ENCODE measurements at places on chromosomes 7 and 10.

DNA sequence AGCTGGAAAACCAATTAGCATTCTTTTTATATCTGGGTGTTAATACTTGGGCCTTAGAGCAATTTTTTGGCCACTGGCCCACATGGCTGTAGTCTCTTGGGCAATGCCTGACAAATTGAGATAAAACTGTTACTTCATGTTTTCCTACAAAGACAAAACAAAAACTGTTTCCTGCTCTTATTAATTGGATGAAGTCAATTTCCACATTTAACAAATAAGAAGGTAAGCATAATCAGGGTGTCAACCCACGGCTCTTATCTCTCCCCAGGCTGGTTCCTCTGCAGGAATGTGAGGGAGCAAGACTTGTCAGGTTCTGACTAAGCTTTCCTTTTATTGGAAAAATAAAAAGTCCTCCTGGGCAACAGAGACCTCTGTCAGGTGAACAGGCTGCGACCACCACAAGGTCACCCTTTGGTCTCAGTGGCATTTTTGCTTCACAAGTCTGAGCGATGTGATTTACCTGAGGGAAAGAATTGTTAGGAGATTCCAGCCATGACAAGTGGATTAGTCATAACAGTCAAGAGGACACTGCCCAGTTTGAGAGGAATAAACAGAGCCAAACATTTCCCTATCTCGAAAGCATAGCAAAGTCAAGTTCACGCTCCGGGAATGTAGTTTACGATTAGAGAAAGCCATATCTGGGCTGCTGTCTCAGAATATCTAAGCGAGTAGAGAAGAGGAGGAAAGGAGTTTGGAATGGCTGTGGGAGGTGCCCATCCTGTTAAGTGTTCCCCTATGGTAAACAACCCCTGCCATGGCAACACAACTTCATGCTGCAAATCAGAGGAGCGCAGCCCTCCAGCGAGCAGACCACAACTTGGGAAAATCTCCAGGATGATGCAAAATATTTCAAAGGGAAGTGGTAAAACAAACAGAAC lies 144.4 kb downstream of the TES start:
- DNase-seq = no peak

DNA sequence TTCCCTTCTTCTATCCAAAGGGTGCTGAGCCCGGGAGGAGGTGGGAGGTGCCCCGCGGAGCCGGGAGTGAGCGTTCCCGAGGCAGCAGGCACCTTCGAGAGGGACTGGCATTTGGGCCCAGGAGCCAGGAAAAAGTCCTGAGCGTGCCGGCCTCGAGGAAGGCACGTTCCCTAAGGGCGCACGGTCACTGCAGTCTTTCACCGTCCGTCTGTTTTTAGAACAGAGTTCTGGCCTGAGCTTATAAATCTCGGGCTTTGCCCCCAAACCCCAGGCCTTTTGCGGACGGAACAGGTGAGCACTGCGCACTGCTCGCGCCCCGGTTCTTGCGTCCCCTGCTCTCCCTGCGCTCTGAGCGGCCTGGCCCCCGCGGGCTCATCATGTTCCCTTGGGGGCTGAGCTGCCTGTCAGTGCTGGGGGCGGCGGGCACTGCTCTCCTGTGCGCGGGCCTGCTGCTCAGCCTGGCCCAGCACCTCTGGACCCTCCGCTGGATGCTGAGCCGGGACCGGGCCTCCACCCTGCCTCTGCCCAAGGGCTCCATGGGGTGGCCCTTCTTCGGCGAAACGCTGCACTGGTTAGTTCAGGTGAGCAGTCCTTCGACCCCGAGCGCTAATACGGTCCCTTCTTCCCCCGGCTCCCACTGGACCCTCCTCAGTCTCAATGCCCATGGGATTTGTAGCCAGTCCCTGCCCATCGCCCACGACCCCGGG lies 442 bp downstream of the CYP26C1 start:
- DNase-seq = no peak

GRCh38 chr10:92356041-92356440 lies 65.1 kb downstream of the MARCHF5 start:
- DNase-seq = no peak

- no peak for DNase-seq
Observed at GRCh38 chr10:121567569-121567968, 30.7 kb downstream of the FGFR2 start.

- no peak for DNase-seq
Observed at GRCh38 chr7:48938539-48939295, 14.4 kb downstream of the CDC14C start.

- no peak for DNase-seq
Observed at GRCh38 chr7:144866189-144866588, 30.3 kb upstream of the TPK1 start.

DNA sequence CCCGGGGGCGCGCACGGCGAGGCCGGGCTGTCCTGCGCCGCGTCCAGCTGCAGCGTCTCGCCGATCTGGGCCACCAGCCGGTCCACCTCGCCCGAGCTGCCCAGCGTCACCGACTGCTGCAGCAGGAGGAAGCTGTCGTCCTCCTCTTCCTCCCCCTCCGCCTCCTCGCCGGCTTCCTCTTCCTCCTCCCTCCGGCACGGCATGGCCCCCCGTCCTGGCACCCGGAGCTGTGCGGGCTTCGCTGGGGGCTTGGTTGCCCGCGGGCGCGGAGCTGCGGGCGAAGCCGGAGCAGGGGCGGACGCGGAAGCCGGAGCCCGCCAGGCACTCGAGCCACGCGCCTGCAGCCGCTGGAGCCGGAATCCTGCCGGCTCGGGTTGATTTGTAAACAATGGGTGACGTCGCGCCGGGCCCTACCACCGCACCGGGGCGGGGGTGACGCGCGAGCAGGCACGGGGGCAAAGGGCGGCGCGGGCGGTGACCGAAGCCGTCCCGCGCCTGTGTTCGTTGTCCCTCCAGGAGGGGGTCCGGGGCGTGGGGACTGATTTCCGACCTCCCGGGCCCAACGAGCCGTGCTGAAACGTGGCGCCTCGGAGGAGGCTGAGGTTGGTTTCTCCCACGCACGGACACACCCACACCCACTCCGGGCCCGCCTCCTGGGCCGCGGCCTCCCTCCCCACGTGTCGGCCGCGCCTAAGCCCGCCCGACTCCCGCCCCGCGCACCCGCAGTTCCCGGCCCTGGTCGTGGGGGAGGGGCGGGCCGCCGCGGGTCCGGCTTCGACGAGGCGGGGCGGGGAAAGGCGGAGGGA lies at the start of gene FRAT2:
Gene FRAT2, minus strand, starts transcription at position 360 of the 806 bp plus-strand sequence. Its CDS starts 157 bp downstream, at position 203.
- DNase-seq = peak; percentile 47

GRCh38 chr10:511101-511848 lies 178.2 kb downstream of the DIP2C start:
- peak; percentile 36 for DNase-seq

GRCh38 chr10:85265121-85265520 lies 936.7 kb downstream of the CCSER2 start:
- DNase-seq = no peak

DNA sequence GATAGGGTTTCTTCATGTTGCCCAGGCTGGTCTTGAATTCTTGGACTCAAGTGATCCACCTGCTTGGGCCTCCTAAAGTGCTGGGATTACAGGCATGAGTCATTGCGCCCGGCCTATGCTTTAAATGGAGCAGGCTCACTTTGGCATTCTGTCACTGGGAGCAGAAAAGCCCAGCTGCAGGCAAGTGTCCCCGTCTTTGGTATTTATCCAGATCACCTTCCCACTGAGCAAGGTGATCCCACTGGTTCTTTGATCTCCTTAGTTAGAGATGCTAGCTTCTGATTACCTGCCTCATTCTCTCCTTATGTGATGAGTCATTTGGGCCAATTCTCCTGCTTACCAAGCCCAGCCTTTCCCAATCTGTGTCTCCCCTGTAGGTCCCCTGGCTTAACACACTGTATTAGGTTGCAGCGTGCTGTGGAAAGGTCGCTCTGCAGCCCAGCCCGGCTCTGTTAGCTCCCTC lies 39.3 kb downstream of the SPDYE5 start:
- no peak for DNase-seq

DNA sequence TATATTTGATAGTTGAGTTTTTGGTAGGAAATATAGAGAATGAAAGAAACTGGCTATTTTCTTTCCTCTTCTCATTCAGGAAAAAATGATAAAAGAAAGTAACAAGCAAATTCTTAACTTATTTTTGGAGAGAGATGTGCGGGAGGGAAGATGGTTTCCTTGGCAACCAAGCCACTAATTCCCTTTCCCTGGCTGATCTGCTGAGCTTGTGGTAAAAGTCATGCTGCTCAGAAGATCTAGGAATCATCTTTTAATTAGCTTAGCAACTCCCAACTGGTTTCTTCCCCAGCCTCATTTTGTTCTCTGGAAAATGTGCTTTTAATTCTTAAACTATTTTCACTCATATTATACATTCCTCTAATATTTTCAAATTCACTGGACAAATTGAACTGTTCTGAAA lies 11.8 kb downstream of the UROS start:
- DNase-seq = no peak

GRCh38 chr7:37027104-37027503 lies 302.8 kb upstream of the AOAH start:
- no peak for DNase-seq

DNA sequence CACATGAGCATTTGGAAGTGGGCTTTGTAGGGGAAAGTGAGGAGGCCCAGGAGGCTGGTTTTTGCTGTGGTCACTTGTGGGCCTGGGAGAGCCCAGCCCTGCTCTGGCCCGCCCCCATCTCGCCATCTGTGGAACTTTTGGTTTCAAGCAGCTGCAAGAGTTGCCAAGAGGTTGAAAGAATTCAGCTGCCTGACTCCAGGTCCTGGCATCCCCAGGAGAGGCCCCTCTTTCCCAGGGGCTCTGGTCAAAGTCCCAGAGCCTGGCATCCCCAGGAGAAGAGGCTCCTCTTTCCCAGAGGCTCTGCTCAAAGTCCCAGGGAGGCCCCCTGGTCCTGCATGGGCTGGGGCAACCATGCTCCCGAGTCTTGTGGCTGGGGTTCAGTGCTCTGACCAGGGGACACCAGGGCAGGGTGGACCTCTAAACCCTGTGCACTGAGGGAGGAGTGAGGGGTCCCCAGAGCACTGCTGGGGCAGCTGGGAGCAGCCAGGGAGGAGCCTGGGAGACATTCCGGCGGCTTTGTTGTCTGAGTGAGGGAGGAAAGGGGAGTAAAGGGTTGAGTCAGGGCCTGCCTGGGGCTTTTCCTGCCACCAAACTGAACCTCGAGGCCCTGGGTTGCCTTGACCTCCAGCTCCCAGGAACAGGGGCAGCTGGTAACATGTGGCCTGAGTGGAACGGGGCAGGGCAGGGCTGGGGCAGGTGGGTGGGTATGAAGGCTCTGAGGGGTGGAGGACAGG lies 27.7 kb upstream of the CSGALNACT2 start:
- DNase-seq = no peak

DNA sequence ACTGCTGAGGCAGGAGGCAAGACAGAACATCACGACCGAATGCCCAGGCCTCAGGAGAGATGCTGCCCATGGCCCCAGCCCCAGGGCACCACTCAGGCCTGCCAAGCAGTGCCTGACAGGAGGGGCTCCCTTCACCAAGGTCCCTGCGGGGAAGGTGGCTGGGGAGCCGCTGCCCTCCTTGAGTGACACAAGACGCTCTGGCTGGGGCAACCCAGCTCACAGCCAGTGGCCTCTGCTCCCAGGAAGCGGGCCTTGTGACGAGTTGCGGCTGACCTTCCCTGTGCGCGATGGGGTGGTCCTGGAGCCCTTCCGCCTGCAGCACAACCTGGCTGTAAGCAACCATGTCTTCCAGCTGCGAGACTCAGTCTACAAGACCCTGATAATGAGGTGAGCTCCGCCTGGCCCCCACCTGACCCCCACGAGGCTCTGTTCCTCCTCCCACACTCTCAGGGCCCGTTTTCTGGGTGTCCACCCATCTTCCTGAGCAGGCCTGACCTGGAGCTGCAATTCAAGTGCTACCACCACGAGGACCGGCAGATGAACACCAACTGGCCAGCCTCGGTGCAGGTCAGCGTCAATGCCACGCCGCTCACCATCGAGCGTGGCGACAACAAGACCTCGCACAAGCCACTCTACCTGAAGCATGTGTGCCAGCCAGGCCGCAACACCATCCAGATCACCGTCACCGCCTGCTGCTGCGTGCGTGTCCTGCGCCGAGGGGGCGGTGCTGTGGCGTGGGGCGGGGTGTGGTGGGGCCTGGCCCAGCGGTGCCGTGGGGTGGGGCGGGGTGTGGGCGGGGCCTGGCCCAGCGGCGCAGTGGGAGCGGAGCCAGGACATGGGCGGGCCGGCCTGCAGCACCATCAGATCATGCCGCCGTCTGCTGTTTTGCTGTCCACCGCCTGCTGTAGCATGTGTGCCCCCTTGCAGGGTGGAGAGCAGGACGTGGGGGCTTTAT lies 12.8 kb downstream of the ZMIZ2 start:
- DNase-seq = no peak

DNA sequence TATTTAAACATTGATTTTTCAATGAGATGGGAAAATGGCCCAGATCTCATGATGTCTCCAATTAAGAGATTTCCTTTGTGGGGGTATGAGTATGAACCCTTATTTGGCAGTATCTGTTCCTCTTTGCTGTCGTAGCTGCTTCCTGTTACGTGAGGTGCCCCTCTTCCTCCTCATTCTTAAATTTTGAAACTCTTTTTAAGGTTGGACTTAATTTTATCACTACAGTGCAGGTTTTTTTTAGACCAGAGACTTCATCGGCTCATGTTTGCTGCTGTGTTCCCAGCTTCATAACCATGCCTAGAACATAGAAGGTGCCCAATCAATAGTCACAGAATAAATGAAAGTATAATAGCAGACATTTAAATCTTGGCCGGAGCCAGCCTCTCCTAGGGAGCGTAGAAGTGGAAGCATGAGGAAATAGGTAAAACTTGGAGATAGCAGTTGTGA lies 2.4 kb downstream of the MIOS start:
- peak; percentile 53 for DNase-seq

GRCh38 chr7:151470711-151471110 lies 30.8 kb upstream of the CRYGN start:
- no peak for DNase-seq

DNA sequence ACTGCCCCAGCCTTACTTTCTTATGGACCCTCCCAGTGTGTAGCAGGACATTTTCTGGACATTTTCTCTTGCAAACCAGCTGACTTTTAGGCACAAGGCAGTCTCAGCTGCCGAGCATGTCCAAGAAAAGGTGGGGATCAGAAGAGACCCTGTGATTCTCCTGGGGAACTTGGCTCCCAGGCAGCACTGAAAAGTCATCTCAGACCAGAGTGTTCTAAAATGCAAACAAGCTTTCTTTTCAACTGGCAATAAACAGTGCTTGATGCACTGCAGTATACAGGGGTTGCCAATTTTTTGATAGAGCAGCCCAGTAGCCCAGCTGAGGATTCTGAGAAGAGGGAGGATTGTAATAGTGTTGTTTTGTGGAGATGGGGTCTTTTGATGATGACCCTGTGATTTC lies 168.0 kb upstream of the PHYHIPL start:
- DNase-seq = no peak

GRCh38 chr10:132427006-132427771 lies 30.2 kb downstream of the PWWP2B start:
- DNase-seq = no peak

DNA sequence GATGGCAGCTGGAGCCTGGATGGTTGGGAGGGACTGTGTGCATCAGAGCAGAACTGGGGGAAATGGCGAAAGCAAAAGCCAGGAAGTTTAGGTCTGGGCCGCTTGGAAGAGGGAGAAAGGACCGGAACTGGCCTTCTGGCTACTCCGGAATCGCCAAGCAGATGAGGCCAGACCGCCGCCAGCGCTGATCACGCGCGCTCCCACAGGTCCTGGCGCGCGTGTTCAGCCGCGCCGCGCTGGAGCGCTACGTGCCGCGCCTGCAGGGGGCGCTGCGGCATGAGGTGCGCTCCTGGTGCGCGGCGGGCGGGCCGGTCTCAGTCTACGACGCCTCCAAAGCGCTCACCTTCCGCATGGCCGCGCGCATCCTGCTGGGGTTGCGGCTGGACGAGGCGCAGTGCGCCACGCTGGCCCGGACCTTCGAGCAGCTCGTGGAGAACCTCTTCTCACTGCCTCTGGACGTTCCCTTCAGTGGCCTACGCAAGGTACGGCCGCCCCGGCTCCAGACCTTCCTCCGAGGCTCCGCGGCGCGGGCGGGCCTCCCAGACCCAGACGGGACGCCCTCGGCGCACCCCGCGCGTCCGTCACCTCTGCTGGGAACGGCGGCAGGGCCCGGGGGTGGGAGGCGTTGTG lies 2.0 kb downstream of the CYP26C1 start:
- DNase-seq = no peak
